NT2/D1 (cell line): ENCODE measurements at places on chromosomes 16 and 17.

DNA sequence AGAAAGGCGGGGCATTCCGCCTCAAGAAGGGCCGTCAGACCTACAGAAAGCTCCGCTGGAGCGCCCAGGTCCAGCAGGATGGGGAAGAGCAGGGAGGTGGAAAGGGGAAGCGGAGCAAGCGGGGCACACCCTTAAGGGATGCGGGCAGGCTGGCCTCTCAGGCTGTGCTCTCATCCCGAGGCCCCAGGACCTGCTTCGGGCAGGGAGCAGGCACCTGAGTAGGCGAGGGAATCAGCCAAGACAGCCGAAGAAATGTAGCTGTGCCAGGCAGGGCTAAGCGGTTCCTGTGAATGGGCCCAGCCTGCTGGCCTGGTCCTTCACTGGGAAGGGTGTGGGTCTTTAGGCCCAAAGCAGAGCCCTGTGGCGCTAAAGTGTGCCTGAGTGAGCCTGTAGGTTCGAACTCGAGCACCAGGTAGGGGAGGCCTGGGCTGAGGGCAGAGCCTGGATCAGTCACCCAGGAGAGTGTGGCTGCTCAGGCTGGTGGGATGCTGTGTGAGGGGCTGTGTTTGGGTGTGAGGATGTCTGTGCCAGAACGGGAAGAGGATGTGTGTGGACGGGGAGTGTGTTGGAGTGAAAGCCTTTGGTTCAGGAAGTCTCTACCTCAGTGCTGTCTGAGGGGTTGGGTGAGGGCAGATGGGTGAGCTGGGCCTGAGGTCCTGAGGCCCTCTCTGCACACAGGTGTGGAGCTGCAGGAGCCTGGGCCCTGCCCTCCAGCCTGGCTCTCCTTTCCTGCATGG lies 3.3 kb downstream of the TBX4 start:
- no peak for DNase-seq

GRCh38 chr16:87824991-87825841 lies 44.1 kb downstream of the SLC7A5 start:
- peak; percentile 73 for DNase-seq

DNA sequence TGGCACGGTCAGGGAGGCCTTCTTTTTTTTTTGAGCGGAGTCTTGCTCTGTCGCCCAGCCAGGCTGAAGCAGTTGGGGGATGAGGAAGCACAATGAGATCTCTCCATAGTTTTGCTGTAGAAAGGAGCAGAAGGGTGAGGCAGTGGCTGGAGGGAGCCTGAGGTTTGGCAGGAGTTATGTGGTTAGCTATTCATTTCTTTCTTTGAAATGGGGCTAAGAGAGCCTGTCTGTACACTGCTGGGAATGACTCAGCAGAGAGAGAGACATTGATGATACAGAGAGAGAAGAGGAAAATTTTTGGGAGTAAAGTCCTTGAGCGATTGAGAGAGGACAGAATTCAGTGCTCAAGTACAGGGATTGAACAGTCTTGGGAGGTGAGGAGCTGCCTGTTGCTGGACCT lies 22.1 kb downstream of the NOS2 start:
- DNase-seq: no peak

GRCh38 chr16:4179020-4179419 lies 62.8 kb upstream of the ADCY9 start:
- DNase-seq: no peak

DNA sequence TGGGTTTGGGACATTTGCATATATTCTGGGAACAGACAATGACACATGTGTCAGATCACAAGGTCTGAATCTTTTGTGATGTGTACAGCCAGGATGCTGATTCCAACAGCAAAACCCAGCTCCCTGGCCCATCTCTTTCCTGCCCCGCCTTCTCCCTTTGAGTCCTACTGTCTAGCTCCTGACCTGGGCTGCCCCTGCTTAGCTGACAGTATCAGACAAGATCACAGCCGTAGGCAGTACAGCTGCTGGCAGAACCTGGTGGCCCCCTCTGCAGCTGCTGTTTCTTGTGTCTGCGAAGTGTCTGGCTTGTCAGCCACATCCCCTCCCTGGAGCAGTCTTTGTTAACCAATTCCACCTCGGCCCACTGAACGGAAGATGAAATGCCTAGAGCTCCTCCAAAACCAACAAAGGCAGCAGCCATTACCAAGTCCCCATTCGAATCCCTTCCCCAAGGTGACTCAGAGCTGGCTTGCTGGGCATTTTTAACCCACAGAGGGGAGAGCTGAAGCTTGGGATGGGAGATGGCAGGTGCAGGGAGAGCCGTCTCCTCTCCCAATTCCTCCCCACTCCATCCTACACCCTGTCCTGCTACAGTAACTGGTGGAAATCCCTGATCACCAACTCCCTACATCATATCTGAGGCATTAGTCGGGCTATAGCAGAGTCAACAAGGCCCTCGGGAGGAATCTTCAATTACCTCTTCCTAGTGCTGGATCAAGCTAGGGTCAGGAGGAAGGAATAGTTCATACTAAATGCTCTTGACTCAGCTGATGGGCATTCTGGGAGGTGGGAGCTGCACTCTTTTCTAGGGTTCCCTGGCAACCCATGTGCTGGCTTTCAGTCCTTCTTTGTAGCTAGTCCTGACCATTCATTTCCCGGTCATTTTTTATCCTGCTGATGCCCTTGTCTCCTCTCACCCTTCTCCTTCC lies 5.8 kb downstream of the PIPOX start:
- no peak for DNase-seq

DNA sequence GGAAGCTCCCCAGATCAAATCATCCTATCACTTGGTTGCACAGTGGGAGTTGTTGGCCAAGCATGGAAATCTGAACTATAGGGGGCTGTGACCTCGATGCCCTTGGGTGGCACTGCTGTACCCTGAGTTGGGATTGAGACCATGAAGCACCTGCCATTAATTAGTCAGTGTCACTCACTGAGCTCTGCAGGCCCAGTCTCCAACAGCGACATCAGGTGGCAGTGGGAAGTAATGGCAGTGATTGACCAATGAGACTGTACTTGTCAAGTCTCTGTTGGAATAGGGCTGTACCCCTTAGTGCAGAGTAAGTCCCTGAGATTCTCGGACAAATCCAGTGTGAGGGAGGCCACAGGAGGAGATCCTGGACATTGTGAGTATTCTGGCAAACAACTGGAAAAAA lies 118.0 kb upstream of the RPL38 start:
- DNase-seq: peak; percentile 23

GRCh38 chr17:1605681-1606351 lies 22.8 kb downstream of the SLC43A2 start:
- no peak for DNase-seq
